Memory B cell (primary cell): ENCODE measurements at places on chromosomes 2 and 18.

- DNase-seq, result no peak
Observed at GRCh38 chr2:109384308-109385271, 229.2 kb downstream of the SEPTIN10 start.

- no peak for DNase-seq
Observed at GRCh38 chr2:149653831-149654445, 66.4 kb upstream of the MMADHC start.

DNA sequence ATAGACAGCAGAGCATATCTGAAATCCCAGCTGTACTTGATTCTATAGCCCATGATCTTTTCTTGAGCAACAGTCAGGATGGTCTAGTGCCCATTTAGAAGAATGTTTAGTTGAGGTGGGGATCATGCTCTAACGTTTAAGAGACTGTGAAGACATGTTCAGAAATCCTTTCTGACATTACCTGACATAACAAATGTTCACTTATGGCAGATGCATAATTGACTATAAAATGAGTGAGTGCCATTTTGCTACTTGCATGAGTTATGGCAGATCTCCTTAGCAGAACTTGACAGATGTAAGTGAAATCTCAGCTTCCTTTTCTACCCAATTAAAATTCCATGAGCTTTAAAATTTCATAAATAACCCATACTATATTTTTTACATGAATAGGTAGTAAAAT is 209.5 kb upstream of the MMADHC start:
- no peak for DNase-seq

- no peak for DNase-seq
Observed at GRCh38 chr2:240730501-240731177, 39.0 kb downstream of the AQP12A start.

DNA sequence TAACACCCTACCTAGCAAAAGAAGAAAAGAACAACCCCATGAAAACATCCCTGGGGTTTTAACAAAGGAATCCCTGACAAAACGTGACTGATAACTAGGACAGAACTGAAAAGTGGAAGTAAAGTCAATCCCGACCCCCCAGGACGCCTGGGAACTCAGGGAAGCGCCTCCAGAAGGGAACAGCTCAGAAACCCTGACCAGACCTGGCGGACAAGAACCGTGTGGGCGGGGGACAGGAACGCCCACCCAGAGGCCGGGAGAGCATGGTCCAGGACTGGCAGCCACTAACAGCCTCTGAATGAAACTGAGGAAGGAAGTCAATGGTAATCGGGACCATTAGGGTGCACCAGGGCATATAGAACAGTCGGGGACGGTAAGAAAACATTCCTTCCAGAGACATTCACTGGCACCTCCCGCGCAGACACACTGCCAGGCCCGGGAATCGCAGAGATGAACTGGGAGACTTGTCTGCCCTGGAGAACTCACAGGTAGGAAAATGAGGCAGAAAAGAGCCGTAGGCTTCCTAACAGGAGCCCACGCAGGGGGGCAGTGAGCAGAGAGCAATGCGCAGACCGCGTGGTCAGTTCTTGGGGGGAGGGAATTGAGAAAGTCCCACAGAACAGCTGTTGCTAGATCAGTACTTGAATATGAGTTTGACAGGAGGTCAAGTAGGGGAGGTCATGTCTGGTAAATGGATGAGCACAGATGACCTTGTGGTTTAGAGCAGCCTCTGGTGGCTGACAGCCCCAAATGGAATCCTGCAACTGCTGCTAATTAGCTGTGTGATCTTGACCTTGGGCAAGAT is 1.3 kb upstream of the TBC1D8 start:
- DNase-seq, result peak; percentile 16

GRCh38 chr18:78805840-78806239 is 173.8 kb upstream of the SALL3 start:
- DNase-seq, result no peak

GRCh38 chr2:173271825-173272224 is 82.8 kb upstream of the CDCA7 start:
- no peak for DNase-seq

DNA sequence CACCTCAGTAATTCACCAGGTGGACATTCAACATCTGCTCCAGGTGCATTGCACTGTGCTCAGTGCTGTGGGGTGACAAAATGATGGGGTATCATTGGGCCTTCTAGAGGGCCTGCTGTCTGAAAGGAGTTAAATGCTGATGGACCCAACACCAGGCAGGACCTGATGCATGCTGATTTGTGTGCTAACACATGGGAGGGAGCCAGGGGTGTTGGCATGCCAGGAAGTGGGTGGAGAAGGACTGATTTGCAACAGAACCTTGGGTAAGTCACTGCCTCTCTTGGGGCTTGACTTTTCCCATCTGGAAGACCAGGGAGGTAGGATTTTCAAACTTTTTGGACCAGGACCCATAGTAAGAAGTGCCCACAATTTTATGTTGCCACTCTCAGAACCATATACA is 57.9 kb upstream of the CXCR4 start:
- DNase-seq, result no peak

- no peak for DNase-seq
Observed at GRCh38 chr2:223725494-223725893, 111.9 kb downstream of the AP1S3 start.

DNA sequence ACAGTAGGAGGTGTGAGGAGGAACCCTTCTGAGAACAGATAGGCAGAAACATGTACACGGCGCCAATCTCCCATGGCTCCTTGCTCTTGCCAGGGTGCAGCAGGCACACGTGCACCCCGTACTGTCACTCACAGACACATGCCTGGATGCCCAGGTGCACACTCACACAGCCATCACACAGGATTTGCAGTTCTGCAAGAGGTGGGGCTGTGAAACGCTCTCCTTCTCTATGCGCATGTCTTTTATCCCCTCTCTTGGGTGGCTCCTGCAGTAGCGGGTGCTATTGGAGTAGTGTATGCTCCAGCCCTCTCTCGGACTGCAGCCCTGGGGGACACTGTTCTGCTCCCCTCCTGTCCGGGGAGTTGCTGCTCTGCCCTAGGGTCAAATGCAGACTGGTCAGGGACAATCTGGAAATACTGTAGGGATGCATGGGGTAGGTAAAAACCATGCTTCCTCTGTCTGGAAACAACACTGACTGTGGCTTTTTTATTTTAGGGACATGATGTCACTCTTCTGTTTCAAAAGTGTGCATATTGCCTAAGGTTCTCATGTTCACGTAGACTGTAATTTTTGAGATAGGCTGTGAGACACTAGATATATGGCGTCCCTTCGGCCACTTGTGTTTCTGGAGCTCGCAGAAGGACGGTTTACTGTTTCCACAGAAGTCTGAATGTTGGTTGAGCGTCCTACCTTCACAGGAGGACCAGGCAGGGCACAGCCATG is 118.5 kb downstream of the PRKCE start:
- DNase-seq, result no peak

DNA sequence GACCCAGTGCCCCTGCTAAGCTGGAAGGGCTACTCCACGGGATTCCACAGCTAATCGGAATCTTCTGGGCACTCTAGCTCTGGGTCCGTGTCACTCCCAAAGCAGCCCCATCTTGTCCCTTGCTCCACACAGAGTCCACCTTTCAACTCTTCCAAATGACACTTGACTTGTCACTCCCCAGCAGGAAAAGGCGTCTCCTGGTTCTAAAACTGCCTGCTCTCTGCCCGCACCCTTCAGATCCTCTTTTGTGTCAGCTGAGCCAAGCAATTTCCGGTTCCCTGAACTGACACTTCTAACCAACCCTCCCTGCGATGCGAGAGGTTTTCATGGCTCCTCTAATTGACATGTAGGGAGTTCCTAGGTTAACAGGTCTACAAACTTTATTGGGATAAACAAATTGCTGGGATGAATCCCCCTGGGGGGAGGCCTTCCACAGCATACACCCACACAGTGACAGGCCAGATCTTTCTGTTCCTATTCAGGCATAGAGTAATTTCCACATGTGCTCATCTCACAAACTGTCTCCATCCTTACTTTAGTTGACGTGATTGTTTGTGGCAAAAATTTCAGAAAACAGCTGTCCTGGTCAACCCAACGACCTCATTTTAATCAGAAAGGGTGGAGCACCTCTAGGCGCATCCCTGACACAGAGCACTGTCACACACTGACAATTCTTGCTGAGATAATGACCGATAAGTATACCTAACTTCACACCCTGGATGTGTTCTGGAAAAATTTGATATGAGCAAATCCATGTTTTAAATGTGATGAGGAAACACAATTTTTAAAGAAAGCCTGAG is 104.9 kb downstream of the RBMS1 start:
- DNase-seq, result no peak
